ENCODE measurements at places on chromosomes 4 and X. TPM values are rescaled to one million over a fixed set of nuclear protein-coding genes. Genes with fewer than 3 reads are reported as not detected.

The TIGD2 gene
- 9.5 TPM for total RNA-seq

GRCh38 chr4:56375458-56375857, 11.8 kb downstream of the AASDH start:
- DNase-seq, result no peak

DNA sequence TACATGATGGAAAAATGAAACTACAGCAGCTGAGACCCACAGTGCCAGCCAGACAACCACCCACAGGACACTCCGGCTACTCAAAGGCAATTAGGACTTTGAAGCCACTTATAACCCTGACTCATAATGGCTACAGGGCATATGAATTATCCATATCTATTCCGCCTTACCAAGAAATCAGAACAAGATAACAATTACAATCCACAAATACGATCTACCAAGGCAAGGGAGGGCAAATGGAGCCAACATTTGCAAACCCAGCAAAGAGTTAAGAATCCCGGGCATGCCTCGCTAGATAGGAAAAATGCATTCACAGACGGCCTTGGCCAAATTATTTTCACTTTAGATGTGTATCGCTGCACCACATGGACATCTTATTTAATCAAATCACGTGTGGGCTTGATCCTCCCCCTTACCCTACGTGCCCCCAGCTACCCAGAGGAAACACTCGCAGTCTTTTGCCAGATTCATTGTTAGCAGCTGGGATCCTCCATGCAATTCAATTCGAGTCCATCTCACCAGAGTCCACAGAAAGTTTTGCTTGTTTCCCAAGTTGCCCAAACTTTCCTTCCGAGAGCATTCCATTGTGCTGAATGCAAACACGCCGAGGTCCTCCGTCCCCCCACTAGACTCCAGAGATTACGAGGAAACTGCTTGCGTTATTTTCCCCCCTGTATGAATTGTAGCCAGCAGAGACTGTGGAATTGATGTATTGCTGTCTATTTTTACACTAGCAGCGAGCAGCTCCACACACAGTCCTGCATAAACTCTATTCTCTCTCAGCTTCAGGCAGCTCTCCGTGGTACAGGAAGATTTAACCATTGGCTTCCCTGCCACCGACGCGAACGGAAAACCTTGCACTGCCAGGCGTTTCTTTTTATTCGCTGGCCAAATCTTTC, 1.2 kb downstream of the PPARGC1A start:
- peak; percentile 46 for DNase-seq

DNA sequence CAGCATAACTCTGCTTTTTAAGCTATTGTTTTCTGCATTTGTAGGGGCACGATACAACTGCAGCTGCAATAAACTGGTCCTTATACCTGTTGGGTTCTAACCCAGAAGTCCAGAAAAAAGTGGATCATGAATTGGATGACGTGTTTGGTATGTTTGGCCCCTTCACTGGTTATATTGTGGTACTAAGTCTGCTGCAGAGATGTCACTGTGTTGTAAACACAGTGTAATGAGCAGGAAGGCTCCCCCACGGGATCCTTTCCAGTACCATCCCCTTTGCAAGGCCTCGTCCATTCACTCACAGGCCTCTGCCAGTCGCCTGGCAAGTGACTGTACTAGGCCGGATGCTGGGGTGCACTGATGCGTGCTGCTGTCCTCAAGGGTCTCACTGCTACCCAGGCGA, 13.8 kb downstream of the CYP4V2 start:
- DNase-seq, result no peak

DNA sequence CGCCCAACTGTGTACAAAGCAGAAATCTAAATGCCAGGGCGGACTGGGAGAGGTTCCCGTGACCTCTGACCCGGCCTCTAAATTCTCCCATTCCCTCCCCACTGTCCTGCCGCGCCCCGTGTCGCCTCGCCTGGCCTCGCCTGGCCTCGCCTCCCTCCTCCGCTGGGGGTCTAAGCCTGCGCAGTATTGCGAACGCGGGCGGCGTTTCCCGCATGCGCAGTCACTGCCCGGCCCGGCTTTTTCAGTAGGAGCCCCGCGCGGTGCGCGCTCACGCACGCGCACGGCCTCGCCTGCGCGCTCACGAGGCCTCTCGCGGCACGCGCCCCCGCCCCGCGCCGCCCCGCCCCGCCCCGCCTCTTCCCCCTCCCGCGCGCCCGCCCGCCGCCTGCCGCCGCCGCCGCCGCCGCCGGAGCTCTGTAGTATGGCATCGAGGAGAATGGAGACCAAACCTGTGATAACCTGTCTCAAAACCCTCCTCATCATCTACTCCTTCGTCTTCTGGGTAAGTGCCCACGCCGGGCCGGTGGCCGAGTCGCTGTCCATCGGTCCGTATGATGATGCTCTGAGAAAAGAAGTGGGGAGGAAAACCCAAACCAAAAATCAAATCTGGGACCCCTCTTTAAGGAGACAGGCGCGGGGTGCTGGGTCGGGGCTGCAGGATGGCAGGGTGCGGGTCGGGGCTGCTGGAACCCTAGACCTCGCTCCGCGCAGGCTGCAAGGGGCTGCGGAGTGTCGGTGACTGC, at the start of gene TSPAN7:
TSPAN7 (plus strand) TSS at position 417 of the 743 bp plus-strand sequence; CDS start at position 422, 5 bp downstream.
- DNase-seq, result peak; percentile 94

GRCh38 chrX:57647020-57647419, 33.0 kb downstream of the NLRP2B start:
- DNase-seq, result no peak

DNA sequence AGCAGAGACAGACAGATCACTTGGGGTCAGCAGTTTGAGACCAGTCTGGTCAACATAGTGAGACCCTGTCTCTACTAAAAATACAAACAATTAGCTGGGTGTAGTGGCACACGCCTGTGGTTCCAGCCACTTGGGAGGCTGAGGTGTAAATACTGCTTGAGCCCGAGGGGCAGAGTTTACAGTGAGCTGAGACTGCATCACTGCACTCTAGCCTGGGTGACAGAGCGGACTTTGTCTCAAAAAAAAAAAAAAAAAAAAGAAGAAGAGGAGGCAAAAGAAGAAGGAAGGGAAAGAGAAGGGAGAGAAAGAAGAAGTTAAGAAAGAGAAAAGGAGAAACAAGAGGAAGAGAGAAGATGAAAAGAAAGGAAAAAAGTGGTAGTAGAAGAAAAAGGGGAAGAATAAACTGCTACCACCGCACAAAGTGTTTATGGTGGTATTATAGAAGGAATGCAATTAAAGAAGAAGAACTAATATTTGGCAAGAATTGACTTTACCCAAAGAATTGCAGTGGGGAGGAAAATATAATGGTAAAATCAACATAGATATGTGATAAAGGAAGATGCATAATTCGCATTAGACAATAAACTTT, 19.6 kb upstream of the NSUN7 start:
- DNase-seq, result no peak

DNA sequence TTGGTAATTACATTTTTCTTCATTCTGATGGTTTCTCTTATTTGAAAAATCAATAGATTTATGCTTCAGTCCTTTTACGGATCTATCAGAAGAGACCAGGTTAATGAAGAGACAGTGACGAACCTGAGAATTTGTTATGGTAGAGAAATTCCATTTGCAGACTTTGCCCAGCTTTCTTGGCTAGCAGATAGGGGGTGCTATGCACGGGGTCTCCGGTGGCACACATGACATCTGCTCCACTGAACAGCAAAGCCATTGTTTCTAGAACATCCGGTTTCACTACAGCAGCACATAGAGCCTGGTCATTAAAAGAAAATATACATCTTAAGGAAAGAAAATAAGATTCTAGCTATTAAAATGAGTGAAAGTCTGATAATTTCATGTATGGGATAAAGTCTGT, 85.1 kb downstream of the ARAP2 start:
- DNase-seq, result no peak

DNA sequence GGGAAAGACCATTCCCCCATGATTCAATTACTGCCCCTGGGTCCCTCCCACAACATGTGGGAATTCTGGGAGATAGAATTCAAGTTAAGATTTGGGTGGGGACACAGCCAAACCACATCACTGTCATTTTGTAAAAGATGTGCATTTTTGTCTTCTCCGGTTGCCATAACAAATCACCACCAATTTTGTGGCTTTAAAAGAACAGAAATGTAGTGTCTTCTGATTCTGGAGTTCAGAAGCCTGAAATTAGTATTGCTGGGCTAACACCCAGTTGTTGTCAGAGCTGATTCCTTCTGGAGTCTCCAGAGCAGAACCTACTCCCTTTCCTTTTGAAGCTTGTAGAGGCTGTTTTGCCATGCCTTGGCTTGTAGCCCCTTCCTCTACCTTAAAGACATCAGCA, 54.1 kb upstream of the DHRSX start:
- DNase-seq, result no peak

The GPM6B gene
- 523 TPM for total RNA-seq

GRCh38 chr4:140903522-140904475, 147.6 kb upstream of the TBC1D9 start:
- DNase-seq, result peak; percentile 89

The HPGDS gene
- 6.9 TPM for total RNA-seq

DNA sequence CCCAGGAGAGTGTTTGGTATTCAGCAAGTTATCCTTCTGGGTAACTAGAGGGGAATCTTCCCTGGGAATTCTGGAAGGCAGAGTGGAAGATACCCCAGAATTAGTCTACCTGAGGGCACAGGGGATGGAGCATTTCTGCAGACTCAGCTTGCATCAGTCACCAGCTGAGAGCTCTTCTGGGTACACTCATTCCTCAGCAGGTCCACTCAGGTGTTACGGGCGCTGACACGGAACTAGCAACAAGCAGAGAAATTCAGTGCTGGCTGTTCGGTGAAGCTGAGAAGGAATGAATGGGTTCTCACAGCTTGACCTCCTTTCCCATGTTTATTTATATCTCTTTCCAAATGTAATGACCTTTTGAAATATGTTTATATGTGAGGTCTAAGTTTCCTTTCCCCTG, 106.0 kb upstream of the PNPLA4 start:
- no peak for DNase-seq

DNA sequence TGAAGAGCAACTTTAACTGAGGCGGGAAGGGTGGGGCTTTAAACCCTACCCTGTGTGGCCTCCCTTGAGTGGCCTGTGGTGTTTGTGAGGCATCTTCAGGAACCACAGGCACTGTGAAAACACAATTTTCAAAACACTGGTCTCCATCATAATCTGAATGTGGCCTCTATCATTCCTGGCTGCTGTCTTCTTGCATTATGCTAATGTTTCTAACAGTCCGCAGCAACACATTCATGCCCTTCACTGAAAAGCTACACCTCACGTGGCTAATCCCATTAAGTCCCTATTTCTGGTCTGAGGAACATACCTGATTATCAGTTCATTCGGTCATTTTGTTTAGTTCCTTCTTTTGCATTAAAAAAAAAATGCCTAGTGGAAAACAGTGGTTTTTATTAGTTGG, 94.6 kb downstream of the F11 start:
- DNase-seq, result no peak

DNA sequence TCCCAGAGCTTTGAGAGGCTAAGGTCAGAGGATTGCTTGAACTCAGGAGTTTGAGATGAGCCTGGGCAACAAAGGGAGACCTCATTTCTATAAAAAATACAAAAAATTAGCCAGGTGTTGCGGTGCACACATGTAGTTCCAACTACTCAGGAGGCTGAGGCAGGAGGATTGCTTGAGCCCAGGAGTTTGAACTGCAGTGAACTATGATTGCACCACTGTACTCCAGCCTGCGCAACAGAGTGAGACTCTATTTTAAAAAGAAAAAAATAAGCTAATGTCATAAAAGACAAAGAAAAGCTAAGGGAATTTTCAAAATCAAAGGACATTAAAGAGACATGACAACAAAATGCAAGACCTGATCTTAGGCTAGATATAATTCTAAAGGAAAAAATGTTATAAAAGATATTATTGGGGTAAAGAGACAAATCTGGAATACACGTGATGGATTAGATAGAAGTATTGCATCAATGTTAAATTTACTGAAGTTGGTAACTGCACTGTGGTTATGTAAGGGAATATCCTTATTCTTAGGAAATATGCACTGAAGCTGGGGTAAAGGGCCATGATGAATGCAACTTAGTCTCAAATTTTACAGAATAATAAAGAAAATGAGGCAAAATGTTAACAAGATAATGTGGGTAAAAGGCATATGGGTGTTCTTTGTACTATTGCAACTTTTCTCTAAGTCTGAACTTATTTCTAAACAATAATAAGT, 75.2 kb downstream of the SPRY1 start:
- no peak for DNase-seq

- DNase-seq, result no peak
Observed at GRCh38 chr4:21413807-21414370, 534.7 kb downstream of the KCNIP4 start.

- no peak for DNase-seq
Observed at GRCh38 chr4:22478426-22478825, 37.4 kb downstream of the ADGRA3 start.

DNA sequence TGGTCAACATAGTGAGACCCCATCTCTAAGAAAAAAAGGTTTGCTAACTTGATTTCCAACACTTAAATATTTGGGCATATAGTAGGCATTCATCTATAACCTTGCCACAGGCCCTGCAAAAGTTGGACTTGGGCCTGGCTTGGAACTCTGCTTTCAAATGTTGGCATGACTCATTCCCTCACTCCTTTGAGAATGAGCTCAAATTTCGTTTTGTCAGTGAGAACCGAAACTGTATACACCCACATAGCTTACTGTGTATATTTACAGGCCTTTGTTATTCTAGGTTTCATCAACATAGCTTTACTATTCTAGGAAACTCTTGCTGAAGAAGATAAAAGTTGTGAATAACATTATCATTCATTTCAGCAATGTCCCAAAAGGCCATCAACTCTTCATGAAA, 88.7 kb upstream of the ELOVL6 start:
- no peak for DNase-seq

The ITGB1BP2 gene
- total RNA-seq, result 1.5 TPM

- no peak for DNase-seq
Observed at GRCh38 chr4:48065587-48066052, 49.0 kb downstream of the NIPAL1 start.

DNA sequence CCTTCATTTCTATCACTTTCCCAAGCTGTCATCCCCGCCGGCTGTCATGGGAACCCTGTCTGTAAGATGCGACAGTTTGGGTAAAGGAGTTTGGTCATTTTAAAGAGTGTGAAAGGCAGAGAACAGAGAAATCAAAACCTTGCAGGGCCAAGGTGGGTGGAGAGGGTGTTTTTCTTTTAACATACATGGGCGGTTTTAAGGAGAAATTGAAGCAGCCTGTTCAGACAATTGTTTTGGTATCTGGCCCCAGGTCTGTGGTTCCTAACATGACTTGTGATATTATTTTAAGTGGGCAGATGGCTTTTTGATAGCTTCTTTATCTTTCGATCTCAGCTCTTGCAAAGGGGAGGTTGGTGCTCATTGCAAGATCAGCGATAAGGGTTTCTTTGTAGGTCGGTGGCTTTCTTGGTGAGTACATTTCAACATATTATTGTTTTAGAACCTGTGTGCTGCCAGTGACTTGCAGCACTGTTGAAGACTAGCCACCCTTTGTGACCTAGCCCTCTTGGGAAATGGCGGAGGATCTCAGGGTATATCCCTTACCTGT, 3.7 kb downstream of the PPP1R3F start:
- no peak for DNase-seq

The RPL39 gene
- 1,424 TPM for total RNA-seq

The IRS4 gene
- 12.3 TPM for total RNA-seq

DNA sequence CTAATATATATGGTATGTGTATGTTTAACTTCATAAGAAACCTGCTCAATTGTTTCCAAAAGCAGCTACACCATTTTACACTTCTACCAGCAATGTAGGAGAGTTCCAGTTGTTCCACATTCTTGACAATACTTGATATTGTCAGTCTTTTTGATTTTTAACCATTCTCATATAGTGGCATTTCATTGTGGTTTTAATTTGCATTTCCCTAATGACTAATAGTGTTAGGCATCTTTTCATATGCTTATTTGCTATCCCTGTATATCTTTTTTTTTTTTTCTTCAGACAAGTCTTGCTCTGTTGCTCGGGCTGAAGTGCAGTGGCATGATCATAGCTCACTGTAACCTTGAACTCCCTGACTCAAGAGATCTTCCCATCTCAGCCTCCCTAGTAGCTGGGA, 58.2 kb upstream of the TRIM2 start:
- no peak for DNase-seq

The KCNIP4 gene
- 74.2 TPM for total RNA-seq

The UGT8 gene
- total RNA-seq, result 87.3 TPM

All from spinal cord (tissue), 10 donors.